ENCODE measurements at places on chromosomes 6 and 20.

DNA sequence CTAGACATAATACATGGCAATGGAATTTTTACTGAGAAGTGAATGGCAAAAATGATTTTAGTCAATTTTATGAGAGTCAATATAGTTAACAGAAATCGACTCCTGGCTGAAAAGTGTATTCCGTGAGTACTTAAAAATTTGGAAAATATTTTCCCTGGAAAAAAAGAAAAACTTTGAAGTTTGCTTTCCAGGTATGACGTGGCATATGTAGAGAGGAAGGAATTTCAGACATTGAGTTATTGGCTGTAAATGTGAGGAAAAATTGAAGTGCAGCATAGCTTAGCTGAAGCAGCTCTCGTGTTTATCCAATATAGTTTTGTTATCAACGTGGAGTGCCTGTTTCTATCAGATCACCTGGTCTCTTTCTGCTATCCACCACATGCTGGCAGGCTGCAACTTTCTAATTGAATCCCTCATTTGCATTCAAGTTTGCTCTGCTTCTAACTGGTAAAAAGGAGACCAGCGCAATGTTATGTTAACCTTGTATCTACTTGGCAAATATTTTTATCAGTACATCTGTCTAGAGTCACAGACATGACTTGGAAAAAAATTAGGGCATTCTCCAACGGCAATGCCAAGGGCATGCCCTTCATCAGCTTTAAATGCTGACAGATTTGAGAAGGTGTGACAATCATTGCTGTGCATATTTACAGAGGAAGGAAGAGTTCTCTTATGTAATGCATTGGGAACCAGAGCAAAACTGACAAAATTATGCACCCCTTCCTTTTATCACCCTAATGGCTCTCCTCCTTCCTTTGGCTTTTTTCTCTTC is 1102.8 kb upstream of the FLRT3 start:
- DNase-seq: no peak

DNA sequence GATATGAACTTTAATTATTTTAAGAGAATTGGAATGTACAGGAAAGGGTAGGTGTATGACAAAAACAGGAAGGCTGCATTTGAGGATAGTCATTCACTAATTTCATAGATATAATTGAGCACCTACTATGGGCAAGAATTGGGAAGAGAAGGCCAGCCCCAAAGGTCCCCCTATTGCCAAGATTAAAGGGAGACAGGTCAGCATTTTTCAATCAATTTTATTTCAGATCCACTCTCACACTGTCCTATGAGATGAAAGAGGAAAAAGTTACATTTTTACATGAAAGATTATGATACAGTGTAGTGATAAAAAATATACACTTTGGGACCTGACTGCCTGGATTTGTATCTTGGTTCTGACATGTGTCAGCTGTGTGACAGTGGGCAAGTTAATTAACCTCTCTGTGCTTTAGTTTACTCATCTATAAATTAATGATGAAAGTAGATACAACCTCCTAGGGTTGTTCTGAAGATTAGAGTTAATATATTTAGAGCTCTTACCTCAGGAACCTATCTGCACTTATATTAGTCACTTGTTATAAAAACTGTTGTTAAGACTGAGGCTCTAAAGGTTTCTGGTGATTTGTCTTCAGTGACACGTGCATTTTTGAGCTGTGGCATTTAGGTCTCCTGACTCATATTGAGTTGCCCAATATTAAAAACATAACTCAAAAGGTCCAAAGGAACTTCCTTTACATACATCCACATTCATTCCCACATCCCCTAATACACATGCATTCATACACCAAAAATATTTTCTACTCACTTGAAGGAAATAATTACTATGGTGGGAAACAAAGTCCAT is 45.7 kb downstream of the SCGN start:
- peak; percentile 6 for DNase-seq

GRCh38 chr6:27866357-27867050 is 45.7 kb downstream of the OR2B2 start:
- DNase-seq: peak; percentile 74

DNA sequence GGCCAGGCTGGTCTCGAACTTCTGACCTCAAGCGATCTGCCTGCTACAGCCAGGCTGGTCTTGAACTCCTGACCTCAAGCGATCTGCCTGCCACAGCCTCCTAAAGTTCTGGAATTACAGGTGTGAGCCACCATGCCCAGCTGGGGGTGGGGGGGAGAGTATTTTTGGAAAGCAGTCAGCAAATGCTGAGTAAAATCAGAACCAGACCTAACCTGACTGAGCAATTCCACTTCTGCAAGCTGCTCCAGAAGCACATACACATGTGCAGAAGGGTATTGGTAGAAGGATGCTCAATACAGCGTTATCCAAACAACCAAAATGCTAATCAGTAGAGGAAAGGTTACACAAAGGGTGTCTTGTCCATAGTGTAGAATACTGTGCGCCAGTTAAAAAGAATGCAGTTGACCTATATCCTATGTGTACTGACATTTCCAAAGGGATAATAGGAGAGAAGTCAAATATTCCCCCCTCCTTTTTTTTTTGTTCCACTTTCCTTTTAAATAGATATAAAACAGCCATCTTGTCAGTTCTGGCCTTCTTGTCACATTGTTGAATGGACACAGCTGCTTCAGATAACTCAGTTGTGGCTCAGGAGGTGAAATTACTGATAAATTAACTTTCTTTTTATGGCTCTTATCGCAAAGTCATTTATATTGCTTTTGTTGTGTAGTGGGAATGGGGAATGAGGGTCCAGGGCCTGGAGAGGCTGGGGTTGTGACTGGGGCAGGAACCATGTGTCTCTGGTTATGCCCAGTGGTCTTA is 74.6 kb downstream of the DTD1 start:
- no peak for DNase-seq

- DNase-seq: no peak
Observed at GRCh38 chr20:4369798-4370124, 351.9 kb upstream of the PRND start.
